ENCODE measurements at places on chromosomes 16 and 17.

DNA sequence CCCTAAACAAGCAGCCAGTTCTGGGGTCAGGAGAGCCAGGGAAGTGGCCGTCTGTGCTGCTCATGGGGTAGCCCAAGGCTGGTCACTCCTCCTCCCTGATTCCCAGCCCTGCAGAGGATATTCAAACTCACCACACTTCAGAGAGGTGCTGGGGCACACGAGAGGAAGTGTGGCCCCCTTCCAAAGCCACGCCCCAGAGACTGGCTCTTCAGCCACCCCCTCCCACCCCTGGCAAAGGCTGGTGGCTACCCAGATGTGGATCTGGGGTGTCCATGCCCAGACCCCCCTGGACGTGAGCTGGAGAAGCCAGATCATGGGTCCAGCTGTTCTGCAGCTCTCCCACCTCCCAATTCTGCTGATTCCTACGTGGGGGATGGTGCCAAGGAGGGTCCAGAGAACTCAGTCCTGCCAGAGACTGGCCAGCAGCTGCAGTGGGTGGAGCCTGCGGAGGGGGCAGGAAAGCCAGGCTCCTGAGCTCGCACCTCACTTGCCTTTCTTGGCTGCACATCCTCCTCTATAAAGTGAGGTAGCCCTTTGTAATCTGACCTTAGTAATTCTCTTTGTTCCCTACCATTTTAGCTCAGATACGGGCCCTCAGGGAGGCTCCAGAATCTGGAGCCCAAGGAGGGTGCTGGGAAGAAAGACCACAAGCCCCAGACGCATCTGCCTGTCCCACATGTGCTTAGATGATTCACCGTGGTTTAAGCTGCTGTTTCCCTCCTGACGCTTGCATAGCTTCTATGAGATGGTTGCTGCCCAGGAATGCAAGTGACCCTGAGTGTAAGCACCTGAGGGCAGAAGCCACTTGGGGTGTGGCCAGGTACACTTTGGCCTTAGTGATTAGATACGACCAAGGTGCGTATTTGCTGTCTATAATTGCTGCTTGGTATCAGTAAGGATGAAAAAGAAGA lies 15.3 kb downstream of the SDK2 start:
- H3K27me3 ChIP-seq: no peaks in the 10 kb centered on the region
- no peaks in the 10 kb centered on the region for H3K36me3 ChIP-seq
- DNase-seq: no peak
- H3K4me1 ChIP-seq: no peaks in the 10 kb centered on the region
- H3K27ac ChIP-seq: no peak overlapping the region

- no peak for DNase-seq
- no peak overlapping the region for H3K4me3 ChIP-seq
- H3K4me1 ChIP-seq: peaks cover 25% of the 10 kb centered on the region
- H3K27ac ChIP-seq: peak overlapping the region; percentile 56
These were observed 73.5 kb downstream of the GOSR1 start for GRCh38 chr17:30550512-30551273.

DNA sequence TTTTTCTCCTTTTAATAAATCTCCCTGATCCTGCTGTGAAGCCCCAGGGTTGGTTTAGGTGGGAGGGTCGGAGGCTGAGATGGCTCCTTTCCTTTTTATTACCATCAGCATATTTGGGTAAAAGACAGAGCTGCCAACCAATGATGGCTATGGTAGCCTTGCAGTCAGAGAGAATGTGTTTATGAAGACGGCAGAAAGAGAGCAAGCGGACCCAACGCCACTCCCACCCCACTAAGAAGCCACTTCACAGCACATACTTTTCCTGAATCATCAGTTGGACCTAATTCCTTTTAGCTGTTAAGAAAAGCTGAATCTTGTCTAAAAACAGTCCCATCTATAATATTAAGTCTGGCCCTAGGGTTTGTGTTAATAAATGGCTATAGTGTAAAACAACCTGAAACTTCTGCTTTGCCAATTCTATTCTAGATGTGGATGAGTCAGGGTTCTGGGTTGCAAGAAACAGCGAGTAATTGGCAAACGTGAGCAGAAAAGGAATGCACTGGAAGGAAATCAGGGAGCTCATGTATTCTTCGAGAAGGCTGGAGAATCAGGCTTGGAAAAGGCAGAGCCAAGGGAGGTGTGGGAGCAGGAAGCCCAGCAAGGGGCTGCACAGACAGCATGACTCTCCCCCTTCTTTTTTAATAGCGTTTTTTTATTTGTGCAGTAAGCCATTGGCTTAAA lies 34.0 kb upstream of the PRKCA start:
- no peak overlapping the region for H3K4me3 ChIP-seq
- DNase-seq: no peak
- H3K36me3 ChIP-seq: no peaks in the 10 kb centered on the region
- no peaks in the 10 kb centered on the region for H3K4me1 ChIP-seq
- H3K27me3 ChIP-seq: no peaks in the 10 kb centered on the region

- peaks cover 3% of the 10 kb centered on the region for H3K36me3 ChIP-seq
- DNase-seq: no peak
- peaks cover 14% of the 10 kb centered on the region for H3K4me1 ChIP-seq
- H3K4me3 ChIP-seq: no peak overlapping the region
These were observed 103.3 kb downstream of the CCDC182 start for GRCh38 chr17:57641761-57642160.

- no peak overlapping the region for H3K27ac ChIP-seq
- no peaks in the 10 kb centered on the region for H3K36me3 ChIP-seq
- no peak for DNase-seq
- H3K4me3 ChIP-seq: no peak overlapping the region
- peaks cover 20% of the 10 kb centered on the region for H3K4me1 ChIP-seq
- no peaks in the 10 kb centered on the region for H3K27me3 ChIP-seq
These were observed 3.2 kb downstream of the SMURF2 start for GRCh38 chr17:64658931-64659330.

Measured in natural killer cell (primary cell).